ENCODE measurements at places on chromosomes 1 and 21.
A peak's percentile ranks its signal among the peaks of the same experiment; 100 is the strongest.

DNA sequence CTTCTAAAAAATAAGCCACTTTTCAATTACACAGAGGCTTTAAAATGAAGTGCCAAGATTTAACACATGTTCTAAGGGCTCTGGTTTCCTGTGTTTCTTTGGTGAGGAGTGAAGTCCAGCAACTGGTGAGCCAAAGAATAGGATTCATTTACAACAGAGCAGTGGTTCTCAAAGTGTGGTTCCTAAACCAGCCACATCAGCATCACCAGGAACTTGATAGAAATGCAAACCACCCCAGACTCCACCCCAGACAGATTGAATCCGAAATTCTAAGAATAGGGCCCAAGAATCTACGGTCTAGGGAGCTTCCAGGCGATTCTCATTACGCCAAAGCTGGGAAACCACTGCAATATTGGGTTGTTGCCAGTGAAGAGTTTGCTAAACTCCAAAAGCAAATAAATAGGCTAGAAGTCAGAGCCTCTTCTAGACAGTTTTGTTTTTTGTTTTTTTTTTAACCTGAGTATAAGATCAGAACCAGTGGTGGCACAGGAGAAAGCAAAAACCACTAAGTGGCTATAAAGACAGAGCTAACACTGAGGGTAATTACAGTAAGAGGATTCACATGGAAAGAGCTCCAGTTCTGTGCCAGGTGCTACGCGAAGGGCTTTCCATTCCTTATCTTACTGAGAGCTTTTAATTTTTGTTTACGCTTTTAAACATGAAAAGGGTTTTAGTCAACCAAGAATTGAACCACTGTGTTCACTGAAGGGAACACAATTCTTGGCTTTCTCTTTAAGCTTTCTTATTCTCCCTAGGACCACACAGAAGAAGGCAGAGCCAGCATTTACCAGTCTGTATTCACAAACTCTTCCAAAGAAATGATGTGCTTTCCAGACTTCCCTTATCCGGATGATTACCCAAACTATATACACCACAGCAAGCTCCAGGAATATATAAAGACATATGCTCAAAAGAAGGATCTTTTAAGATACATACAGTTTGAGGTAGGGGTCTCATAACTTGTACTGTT is 42.4 kb upstream of the FMO2 start:
- no peak for DNase-seq

DNA sequence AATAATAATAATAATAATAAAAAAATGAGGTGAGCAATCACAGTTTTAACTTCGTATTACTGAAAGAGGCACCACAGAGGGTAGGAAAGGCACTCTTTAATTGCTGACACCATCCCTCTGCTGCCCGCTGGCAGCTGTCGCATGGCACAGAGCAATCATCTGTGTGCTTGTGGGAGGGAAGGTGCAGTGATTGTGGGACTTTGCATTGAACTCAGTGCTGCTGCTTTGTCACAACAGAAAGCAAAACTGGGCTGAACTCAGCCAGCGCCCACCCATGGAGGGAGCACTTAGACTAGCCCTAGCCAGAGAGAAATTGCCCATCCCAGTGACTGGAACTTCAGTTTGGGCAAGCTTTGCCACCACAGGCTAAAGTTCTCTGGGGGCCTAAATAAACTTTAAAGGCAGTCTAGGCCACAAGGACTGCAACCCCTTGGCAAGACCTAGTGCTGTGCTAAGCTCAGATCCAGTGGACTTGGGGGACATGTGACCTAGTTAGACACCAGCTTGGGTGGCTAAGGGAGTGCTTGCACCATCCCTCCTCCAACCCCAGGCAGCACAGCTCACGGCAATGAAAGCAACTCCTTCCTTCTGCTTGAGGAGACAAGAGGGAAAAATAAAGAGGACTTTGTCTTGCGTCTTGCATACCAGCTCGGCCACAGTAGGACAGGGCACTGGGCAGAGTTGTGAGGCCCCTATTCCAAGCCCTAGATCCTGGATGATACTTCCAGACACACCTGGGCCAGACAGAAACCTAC is 59.3 kb downstream of the WDR4 start:
- no peak for DNase-seq

DNA sequence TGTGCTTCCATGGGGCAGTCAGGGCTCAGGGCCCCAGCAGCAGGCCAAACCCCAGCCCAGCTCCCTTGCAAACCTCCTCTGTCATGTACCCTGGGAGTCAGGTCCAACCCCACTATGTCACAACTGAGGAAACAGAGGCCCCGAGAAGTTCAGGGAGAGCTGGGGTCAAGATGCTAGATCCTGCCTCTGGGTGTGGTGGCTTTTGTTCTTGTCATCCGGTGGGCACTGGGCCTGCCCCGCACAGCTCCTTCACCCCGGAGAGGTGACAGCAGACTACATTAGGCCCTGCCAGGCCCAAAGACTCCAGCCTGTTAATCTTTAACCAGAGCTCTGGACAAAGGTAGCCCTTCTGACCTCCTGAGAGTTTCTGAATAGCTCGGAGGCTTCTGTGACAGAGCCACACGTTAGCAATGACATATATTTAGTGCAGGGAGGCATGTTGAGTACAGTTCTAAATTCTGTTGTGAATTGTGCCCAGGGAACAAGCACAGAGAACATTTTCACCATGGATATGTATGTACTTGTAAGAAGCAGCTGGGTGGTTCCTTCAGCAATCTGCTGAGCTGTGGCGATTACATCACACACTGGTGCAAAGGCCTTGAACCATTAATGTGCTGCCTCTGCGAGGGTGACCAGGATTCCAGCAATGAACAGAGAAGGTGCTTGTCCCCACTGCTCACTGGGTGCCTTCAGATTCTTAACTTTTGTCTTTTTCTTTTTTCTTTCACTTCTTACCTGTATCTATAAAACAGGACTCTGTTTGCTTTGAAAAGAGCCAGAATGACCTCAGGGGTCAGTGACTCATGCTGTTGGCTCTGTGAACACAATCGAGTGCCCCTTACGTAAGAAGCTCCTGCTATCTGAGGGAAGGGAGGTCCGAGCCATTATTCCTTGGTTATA is 102.8 kb downstream of the RHOU start:
- DNase-seq, result peak; percentile 43

GRCh38 chr21:17911628-17912027 is 92.5 kb upstream of the C21orf91 start:
- no peak for DNase-seq

DNA sequence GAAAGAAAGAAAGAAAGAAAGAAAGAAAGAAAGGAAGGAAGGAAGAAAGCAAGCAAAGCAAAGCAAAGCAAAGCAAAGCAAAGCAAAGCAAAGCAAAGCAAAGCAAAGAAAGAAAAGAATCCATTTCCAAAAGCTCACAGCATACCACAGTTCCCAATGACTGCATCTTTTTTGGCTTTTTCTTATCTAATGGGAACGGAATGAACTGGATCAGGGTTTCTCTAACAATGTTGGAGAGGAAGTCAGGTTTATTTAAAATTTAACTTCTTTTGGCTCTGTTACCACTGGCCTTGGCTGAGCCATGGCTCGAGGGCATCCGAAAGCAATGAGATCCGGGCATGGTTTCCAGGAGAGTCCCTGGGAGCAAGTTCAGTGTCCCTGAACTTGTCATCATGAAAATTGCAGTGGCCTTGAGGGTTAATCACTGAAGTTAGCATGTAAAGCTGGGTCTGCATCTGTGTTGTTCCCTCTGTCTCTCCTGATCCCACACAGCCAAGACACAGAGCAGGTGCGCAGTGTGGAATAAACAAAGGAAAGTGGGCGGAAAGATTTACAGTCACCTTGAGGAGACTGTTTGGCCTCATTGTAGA is 34.6 kb upstream of the CTPS1 start:
- no peak for DNase-seq

DNA sequence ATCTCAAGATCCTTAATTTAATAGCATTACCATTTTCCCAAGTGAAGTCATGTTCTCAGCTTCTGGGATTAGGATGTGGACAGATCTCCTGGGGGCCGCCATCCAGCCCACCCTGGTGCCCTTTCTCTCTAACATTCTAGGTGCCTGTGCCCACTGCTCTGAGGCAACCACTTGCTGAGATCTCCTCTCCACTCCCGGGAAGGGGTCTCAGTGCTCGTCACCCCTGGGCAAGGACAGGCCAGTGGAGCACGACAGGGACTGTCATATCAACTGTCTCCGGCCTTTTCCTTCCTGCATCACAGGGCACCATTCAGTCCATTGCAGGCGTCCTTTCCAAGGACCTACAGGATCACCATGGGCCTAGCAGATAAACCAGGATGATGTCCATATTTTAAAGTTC is 304.8 kb downstream of the AJAP1 start:
- no peak for DNase-seq

DNA sequence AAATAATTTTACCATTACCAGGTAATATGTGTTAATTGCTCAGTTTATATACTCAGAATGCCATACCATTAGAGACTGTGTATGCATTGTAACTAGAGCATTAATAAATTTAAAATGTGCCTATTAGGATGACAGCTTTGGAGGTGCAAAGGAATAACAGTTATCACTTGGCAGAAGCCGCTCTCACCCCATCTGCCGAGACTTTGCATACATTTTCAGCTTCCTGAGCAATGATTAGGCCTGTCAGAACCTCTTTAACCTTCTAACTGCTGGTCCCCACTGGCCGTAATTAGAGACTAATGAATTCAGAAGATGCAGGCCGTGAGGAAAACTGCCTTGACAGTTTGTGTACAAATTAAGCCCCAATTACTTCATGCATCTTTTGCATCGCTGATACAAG is 158.0 kb upstream of the PROX1 start:
- no peak for DNase-seq

DNA sequence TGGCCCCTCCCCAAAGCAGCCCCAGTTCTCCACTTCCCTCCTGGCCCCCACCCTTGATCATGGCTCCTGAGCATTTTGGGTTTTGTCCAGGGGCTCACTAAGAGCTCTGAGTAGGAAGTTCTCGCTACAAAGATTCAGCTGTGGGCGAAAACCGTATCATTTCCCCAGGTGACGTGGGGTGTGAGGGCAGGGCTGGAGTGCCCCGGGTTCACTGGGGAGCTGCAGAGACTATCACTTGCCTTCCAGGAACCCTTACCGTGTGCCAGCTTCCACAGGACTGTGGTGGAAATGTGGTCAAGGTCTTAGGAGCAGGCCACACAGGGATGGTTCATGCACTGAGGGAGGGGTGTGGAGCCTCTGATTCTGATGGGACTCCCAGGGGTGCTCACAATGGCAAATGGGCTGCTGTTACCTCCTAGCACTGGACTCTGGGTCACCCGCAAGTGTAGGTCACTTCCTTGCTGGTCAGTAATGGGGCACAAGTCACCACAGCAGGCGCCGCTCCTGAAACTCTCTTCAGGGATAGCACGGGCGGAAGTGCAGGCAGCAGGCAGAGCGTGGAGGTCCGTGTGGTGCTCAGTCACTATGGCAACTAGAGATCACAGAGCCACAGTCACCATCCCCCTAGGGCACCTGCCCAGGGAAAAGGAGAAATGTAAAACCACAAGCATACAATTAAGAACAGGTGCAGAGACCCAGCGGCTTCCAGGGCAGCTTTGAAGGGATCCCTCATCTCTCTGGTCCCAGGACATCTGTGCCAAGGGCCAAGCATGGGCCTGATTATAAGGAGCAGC is 35.4 kb downstream of the RSPH1 start:
- DNase-seq, result peak; percentile 59

GRCh38 chr1:1577367-1578011 is 2.8 kb upstream of the SSU72 start:
- DNase-seq, result no peak

GRCh38 chr21:17446737-17447136 is 66.1 kb upstream of the CXADR start:
- no peak for DNase-seq

DNA sequence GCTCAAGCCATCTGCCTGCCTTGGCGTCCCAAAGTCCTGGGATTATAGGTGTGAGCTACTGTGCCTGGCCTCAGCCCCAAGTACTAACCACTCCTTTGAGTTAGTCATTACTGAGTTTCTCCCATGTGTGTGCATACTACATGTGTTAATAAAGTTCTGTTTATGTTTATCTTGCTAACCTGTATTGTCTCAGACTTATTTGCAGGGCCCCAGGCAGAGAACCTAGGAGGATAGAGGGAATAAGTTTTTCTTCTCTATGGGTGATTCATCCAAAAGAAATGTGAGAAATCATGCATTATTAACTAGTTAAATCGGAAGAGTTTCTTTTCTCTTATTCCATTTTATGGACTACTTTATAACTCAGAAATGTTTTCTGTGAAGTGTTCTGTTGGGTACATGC is 203.9 kb upstream of the CACYBP start:
- DNase-seq, result no peak

DNA sequence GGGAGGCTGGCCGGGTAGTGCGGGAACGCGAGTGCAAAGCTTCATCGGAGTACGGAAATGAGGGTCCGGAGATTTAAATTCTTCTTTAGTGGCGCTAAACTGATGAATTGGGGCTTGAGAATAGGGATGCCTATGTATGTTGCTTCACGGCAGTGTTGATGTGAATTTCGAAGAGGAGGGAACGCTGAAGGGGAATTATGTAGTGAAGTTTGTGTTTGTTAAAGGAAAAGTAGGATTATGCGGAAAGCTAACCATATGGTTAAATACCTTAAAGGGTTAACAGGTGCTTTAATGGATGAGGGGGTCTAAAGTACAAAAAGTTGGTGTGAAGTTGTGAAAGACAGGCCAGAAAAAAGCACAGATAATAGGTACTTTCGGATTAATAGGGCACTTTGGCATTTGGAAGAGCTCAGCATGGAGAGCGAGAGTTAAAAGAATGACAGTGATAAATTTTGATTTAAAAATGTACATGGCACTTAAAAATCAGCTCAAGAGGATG is 1.4 kb downstream of the HS2ST1 start:
- DNase-seq, result no peak

GRCh38 chr1:233025567-233025966 is 75.2 kb downstream of the NTPCR start:
- DNase-seq, result no peak

DNA sequence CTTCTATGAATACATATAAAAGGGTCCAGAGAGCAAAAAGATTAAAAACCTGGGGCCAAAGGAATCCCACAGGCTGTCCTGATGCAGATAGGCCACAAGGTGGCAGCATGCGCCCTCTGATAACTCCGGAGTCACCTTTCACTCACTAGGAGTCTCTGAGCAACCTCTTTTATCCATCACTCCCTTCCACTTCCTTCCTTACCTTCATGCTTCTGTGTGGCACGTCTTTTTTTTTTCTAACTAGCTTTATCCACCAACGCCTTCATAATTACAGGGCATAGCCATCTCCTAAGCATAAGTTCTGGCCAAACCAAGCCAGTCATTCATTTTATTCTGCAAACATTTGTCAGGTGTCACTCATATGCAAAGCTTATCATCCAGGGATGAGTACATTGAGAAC is 3.9 kb upstream of the PGLYRP4 start:
- peak; percentile 75 for DNase-seq

GRCh38 chr1:55282058-55282457 is 66.9 kb upstream of the USP24 start:
- DNase-seq, result no peak

Data from GM10248 (cell line).